Right lobe of liver (tissue), 6 donors: ENCODE measurements at places on chromosomes 3 and 15. TPM values are rescaled to one million over a fixed set of nuclear protein-coding genes. Genes with fewer than 3 reads are reported as not detected.

Gene C3orf52
- total RNA-seq, result 0.30 TPM

Gene ZNF80
- not detected for total RNA-seq

Gene GASK1A
- total RNA-seq, result 13.3 TPM

Gene RPL32
- 489 TPM for total RNA-seq
